ENCODE measurements at places on chromosomes 3 and 15.
A peak's percentile ranks its signal among the peaks of the same experiment; 100 is the strongest.

DNA sequence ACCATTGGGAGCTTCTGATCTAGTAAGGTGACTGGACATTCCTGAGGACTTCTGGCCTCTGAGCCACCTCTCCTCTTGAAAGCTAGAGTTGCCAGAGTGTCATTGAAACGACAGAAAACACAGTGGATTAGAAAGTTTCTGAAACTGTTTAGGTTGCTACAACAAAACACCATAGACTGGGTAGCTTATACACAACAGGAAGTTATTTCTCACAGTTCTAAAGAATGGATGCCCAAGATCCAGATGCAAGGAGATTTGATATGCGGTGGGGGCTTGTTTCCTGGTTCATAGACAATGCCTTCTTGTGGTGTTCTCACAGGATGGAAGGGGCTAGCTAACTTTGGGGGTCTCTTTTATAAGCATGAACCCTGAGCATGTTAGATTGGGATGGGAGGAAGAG, 43.3 kb upstream of the ZNF385D start:
- no peak for DNase-seq

DNA sequence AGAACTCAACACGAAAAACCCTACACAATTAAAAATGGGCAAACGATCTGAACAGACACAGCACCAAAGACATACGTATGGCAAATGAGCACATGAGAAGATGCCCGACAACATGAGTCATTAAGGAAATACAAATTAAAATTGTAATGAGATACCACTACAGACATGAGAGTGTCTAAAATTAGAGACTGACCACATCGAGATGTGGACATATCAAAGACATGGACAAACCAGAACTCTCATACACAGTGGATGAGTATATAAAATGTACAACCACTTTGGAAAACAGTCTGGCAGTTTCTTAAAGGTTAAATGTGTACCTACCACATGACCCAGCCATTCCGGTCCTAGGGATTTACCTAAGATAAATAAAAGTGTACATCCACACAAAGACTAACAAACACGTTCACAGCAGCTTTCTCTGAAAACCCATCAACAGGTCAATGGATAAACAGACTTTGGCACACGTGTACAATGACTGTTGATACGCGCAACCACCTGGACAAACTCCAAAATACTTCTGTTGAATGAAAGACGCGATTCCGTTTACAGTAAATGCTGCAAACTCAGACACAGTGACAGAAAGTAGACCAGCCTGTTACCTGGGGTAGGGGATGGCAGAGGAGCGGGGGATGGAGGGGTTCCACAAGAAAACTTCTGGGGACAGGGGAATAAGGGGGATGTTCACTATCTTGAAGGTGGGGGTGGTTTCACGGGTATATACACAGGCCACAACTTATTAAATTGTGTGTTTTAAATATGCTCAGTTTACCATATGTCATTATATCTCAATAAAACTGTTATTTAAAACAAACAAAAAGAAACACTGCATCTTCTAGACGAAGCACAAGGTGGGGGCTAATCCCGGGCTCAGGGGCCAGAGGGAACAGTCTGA, 2.1 kb downstream of the TNK2 start:
- DNase-seq: no peak

- no peak for DNase-seq
Observed at GRCh38 chr15:75659928-75660645, 12.4 kb downstream of the SNX33 start.

DNA sequence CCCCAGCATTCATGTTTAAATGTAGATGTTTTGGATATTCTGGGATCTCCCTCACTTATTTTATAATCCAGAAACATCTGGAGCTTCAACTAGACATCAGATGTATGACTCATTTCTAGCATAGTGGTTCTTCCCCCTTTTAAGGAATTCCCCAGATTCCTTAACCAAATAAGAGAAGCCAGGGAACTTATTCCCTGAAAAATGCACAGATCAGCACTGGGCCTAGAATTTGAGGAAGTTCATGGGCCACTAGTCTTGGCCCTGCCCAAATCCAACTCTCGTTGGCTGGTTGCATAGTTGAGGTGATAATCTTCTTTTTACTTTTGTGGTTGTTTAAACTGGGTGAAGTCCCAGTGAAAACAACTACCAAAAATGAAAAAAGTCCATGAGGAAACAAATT, 20.4 kb downstream of the RARRES1 start:
- peak; percentile 87 for DNase-seq

GRCh38 chr3:39744746-39745145, 64.7 kb upstream of the MYRIP start:
- no peak for DNase-seq

GRCh38 chr15:85889956-85890619, 95.4 kb upstream of the KLHL25 start:
- no peak for DNase-seq

- DNase-seq: no peak
Observed at GRCh38 chr3:44061268-44061667, 180.4 kb upstream of the TOPAZ1 start.

DNA sequence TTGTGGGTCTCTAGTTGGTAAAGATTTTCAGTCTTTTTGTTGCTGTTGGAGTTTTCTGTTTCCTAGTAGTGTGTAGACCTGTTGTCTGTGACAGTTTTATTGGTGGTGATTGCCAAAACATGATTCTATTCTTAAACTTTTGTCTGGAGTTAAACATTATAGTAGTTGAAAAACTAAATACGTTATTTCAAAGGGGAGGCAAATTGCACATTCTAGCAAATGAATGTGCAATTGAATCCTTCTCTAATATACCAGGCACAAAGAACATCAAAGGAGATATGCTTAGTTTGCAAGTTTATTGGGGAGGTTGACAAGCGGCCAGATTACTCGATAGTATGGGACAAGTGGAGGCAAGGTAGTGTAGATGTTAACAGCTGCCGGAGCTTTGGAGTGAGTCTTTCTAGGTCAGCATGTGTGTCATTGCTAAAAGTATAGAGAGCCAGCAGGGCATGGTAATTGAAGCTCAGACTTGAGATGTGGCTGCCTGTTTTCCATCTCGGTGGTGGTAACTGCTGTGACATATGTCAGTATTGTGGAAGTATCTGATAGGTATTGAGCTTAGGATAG, 20.6 kb downstream of the CHD2 start:
- no peak for DNase-seq

- DNase-seq: no peak
Observed at GRCh38 chr15:51060030-51060673, 34.6 kb downstream of the TNFAIP8L3 start.

DNA sequence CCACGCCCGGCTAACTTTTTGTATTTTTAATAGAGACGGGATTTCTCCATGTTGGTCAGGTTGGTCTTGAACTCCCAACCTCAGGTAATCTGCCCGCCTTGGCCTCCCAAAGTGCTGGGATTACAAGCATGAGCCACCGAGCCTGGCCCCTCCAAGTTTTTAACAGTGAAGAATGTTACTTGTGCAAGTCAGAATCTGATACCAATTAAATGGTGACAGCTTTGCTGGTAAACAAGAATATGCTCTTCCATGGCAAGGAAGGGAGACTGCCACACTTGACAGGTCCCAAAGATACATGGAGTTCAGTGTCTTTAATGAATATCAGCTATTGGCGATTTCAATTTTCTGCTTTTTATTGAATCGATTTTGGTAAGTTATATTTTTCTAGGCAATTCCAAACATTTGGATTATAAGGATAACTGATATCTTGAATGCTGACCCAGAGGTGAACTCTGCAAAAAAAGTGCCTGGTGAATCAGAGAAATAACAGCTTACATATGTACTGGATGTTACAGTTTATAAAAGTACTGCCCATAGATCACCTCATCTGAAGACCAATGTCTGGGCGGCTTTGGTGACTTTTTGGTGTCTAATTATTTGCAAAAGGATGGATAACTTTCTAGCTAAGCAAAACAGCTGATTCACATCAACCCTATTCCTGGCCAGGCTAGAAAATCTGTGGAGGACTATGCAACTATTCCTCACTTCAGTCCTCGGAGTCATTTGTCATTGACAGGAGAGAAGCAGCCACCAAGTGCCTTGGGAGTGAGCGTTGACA, 1.2 kb downstream of the PARP16 start:
- DNase-seq: no peak

DNA sequence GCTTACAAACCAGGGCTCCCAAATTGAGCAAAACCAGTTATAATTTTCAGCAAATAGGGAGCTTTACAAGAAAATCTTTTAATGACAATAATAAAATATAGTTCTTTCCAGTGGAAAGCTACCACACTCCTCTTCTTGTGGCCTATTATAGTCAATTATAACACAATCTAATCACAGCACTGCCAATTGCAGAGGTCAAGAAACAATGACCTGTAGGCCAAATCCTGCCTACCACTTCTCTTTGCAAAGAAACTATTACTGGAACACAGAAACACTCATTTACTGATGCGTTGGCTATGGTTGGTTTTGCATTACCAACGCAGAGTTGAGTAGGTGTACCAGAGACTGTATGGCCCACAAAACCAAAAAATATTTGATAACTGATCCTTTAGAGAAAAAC, 110.5 kb downstream of the WDR72 start:
- DNase-seq: no peak

GRCh38 chr3:146953511-146953981, 348.4 kb upstream of the PLSCR5 start:
- peak; percentile 45 for DNase-seq

- DNase-seq: peak; percentile 87
Observed at GRCh38 chr3:160641665-160642309, 35.2 kb upstream of the ARL14 start.

- DNase-seq: peak; percentile 72
Observed at GRCh38 chr3:45054196-45054857, 28.2 kb downstream of the CLEC3B start.

DNA sequence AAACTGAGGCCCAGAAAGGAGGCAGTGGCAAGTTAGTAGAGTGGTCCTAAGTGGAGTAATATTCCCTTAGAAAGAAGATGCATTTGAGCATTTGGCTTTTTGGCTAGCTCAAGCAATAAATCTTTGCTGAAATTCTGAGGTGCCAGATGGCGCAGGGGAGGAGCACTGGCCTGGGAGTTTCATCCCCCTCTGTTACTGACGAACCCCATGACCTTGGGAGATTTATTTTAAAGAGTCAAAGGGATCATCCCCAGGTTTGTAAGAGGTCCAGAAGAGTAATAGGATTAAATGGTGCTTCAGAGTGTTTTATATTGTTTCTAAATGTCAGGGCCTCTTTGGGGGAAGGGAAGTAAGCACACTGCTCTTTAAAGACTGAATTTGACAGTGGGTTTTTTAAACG, 85.1 kb upstream of the PIAS1 start:
- DNase-seq: no peak

DNA sequence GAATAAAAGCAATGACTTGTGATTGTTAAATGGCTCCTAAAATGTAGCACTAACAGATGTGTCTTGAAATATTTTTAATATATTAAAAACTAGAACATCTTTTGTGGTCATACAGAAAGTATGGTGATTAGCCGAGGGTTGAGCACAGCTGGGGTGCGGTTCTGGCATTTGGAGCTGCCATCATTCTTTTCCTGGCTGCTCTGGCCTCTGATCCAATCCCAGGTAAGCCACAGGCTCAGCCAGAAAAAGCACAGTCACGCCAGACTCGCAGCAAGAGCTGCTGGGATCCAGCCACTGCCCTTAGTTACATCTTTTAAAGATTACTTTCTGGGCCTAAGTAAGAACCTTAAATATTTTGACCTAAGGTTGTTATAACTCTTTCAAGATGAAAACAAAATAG, 196.8 kb downstream of the PLCL2 start:
- DNase-seq: no peak

- no peak for DNase-seq
Observed at GRCh38 chr3:127151251-127151564, 41.7 kb upstream of the PRR23E start.

GRCh38 chr15:95304947-95305400, 1025.5 kb upstream of the NR2F2 start:
- DNase-seq: no peak

GRCh38 chr15:78070049-78070700, 7.3 kb downstream of the TBC1D2B start:
- DNase-seq: no peak
